ENCODE measurements at places on chromosomes 6 and 20. TPM values are rescaled to one million over a fixed set of nuclear protein-coding genes. Genes with fewer than 3 reads are reported as not detected.

The TFAP2C gene
- 0.50 TPM for total RNA-seq

The AARS2 gene
- total RNA-seq = 28.8 TPM

The KHDC1L gene
- total RNA-seq = not detected

The SAMD3 gene
- 0.69 TPM for total RNA-seq

The SLC25A27 gene
- total RNA-seq = 31.9 TPM

The ATAT1 gene
- 74.2 TPM for total RNA-seq

Measured in progenitor cell of endocrine pancreas (in vitro differentiated cells).